Hepatocyte (in vitro differentiated cells): ENCODE measurements at places on chromosomes 12 and 14. TPM values are rescaled to one million over a fixed set of nuclear protein-coding genes. Genes with fewer than 3 reads are reported as not detected.

ANAPC7 gene
- total RNA-seq, result 34.8 and 35.7 TPM in 2 replicates

CCDC38 gene
- total RNA-seq, result 0.48 TPM in 1 of 2 replicates, not detected in the other

CAPZA3 gene
- total RNA-seq, result not detected in 2 replicates

LMNTD1 gene
- total RNA-seq, result 0.87 TPM in 1 of 2 replicates, not detected in the other

MFAP5 gene
- 1.7 and 1.9 TPM in 2 replicates for total RNA-seq

SERPINA5 gene
- total RNA-seq, result 88.8 and 109 TPM in 2 replicates

RNASE7 gene
- not detected in 2 replicates for total RNA-seq

GRCh38 chr12:10553148-10553547 is 47.5 kb downstream of the EIF2S3B start:
- no peaks in the 10 kb centered on the region for H3K36me3 ChIP-seq
- H3K4me1 ChIP-seq, result no peaks in the 10 kb centered on the region
- no peak overlapping the region for H3K4me3 ChIP-seq
- H3K27me3 ChIP-seq, result no peaks in the 10 kb centered on the region
- no peak for DNase-seq

- H3K27ac ChIP-seq, result no peak overlapping the region
- no peaks in the 10 kb centered on the region for H3K27me3 ChIP-seq
- H3K36me3 ChIP-seq, result no peaks in the 10 kb centered on the region
- H3K4me1 ChIP-seq, result peaks cover 10% of the 10 kb centered on the region
- no peak for DNase-seq
- H3K4me3 ChIP-seq, result no peak overlapping the region
Observed at GRCh38 chr12:123254853-123255446, 16.7 kb downstream of the CDK2AP1 start.

DNA sequence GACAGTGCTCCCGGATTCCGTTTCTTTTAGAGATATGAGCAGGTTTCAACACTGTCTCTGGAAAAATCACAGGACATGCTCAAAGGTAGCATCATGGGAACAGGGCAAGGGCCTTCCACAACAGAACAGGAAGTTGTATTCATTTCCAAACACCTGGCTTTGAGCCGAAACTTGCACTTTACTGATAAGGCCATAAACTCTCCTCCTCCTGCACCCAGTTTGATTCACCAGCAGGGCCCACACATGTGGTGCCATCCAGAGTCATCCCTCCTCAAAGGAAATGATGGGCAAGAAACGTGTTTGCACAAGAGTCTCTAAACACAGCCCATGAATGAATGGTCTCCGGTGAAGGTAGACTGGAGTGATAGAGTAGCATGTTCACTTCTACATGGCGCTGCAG is 268.4 kb upstream of the FKBP4 start:
- DNase-seq, result no peak
- H3K27me3 ChIP-seq, result no peaks in the 10 kb centered on the region
- no peak overlapping the region for H3K27ac ChIP-seq

- H3K4me3 ChIP-seq, result no peak overlapping the region
- H3K27me3 ChIP-seq, result no peaks in the 10 kb centered on the region
- no peaks in the 10 kb centered on the region for H3K36me3 ChIP-seq
- no peak for DNase-seq
- H3K4me1 ChIP-seq, result no peaks in the 10 kb centered on the region
- no peak overlapping the region for H3K27ac ChIP-seq
Observed at GRCh38 chr14:73365727-73366126, 92.6 kb downstream of the NUMB start.

GRCh38 chr14:75877884-75878283 is 103.9 kb downstream of the TGFB3 start:
- H3K4me1 ChIP-seq, result peaks cover 23% of the 10 kb centered on the region
- no peak overlapping the region for H3K4me3 ChIP-seq
- H3K36me3 ChIP-seq, result no peaks in the 10 kb centered on the region
- H3K27ac ChIP-seq, result peak overlapping the region; percentile 33
- DNase-seq, result no peak

DNA sequence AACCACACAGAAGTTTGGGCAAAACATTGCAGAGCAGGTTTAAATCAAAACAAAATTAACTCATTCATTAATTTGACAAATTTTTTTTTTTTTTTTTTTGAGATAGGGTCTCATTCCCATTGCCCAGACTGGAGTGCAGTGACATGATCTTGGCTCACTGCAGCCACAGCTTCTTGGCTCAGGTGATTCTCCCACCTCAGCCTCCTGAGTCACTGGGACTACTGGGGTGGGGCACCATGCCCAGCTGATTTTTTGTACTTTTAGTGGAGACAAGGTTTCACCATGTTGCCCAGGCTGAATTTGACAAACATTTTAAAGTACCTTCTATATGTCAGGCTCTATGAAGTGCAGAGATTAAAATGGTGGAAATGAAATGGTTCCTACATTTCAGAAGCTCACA is 257.1 kb upstream of the NPAS3 start:
- H3K27me3 ChIP-seq, result no peaks in the 10 kb centered on the region
- no peak for DNase-seq
- no peaks in the 10 kb centered on the region for H3K4me1 ChIP-seq

DNA sequence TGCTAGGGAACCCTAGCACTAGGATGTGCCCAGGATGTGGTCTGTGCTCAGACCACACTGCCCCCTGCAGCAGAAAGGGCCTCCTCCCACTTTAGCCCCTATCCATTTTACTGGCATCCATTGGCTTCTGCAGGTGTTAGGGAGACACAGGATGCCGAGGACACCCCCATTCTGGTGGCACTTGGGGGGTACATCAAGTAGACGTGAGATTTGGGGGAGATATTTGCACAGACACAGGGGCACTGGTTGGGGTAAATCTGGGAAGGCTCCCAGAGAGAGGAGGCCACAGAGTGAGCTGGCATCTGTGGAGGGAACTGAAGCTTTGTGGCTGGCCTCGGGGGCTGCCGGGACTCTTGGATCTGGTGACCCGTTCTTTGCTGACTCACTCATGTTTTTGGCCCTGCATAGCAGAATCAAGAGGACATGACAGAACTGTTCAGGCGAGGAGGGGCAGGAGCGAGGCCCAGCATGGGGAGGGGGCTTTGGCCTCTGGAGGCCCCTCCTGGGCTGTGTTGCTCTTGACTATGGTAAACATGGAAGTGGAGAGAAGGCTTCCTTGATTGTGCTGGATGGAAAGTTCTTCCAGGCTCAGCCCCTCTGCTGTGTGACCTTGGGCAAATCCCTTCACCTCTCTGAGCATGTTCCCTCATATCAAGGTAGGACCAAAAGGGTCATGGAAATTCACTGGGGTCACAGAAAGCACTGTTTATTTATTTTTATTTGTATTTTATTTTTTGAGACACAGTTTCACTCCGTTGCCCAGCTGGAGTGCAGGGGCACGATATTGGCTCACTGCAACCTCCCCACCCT is 1.8 kb downstream of the PLBD2 start:
- H3K27ac ChIP-seq, result no peak overlapping the region
- H3K27me3 ChIP-seq, result no peaks in the 10 kb centered on the region
- H3K4me3 ChIP-seq, result no peak overlapping the region

- no peak overlapping the region for H3K4me3 ChIP-seq
- peak overlapping the region; percentile 64 for H3K27ac ChIP-seq
- peak; percentile 46 for DNase-seq
- no peaks in the 10 kb centered on the region for H3K36me3 ChIP-seq
Observed at GRCh38 chr12:47085815-47086252, 6.1 kb upstream of the AMIGO2 start.

DNA sequence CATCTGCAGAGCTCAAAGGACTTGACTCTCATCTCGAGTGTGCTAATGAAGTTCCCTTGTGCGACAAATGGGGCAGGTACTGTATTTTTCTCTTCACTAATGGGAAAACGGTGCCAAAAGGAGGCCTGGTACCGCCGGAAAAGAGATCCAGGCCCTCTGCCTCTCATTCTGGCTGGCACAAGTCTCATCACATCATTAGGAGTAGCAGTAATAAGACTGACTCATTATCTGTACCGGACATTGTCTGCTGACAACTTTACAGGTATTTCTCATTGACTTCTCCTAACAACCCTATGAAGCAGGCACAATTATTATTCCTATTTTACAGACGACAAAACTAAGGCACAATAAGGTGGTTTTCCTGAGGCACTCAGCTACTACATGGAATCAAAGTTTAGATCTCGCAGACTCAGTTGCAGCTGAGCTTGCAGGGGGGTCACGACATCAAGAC is 668 bp downstream of the APPL2 start:
- no peaks in the 10 kb centered on the region for H3K36me3 ChIP-seq
- H3K27ac ChIP-seq, result peak overlapping the region; percentile 95
- no peak for DNase-seq
- H3K27me3 ChIP-seq, result no peaks in the 10 kb centered on the region
- peak overlapping the region; percentile 91 for H3K4me3 ChIP-seq

- DNase-seq, result peak; percentile 45
- H3K27ac ChIP-seq, result peak overlapping the region; percentile 95
- no peaks in the 10 kb centered on the region for H3K36me3 ChIP-seq
- no peaks in the 10 kb centered on the region for H3K4me1 ChIP-seq
- peaks cover 27% of the 10 kb centered on the region for H3K27me3 ChIP-seq
Observed at GRCh38 chr12:85279449-85280164, 413 bp upstream of the ALX1 start.

- H3K27me3 ChIP-seq, result no peaks in the 10 kb centered on the region
- no peak for DNase-seq
- H3K4me1 ChIP-seq, result no peaks in the 10 kb centered on the region
- H3K27ac ChIP-seq, result no peak overlapping the region
- H3K4me3 ChIP-seq, result no peak overlapping the region
Observed at GRCh38 chr14:92998946-92999345, 76.0 kb downstream of the CHGA start.

DNA sequence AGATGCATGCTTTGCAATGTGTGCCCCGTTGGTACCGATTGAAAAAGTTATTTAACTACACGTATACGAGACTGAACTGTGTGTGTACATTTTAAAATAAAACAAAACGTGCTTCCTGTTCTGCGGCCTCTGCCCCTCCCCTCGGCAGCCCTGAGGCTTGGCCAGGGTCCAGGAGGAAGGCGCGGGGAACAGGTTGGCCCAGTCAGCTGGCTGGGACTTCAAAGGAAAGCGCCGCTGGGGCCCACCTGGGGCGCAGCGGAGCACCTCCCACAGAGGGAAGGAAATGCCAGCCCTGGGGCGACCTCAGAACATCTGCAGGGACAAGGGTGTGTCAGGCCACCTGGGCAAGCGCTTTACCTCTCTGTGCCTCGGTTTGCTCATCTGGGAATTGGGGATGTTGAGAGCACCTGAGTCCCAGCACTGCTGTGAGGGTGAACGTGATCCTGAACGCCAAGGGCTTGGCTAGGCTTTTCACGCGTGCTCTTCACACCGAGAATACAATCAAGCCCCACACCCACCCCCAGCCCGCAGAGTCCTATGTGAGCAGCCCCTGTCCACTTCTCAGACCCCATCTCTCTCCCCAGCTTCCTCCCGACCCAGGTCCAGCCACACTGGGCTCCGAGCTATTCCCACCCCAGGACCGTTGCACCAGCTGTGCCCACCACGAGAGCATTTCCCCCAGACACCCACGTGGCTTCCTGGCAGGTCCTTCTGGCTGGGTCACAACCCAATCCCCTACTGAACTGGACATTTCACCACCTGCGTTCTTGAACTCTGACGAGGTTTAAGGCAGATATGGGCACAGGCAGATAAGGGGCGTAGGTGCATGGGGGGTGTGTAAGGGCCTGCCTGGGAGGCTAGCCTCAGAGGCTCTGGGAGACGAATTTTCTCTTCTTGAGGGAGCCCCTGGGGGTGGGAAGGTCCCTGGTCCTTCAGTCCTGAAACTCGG is 41.9 kb upstream of the NCOR2 start:
- no peaks in the 10 kb centered on the region for H3K36me3 ChIP-seq
- peaks cover 36% of the 10 kb centered on the region for H3K4me1 ChIP-seq
- H3K4me3 ChIP-seq, result no peak overlapping the region

DNA sequence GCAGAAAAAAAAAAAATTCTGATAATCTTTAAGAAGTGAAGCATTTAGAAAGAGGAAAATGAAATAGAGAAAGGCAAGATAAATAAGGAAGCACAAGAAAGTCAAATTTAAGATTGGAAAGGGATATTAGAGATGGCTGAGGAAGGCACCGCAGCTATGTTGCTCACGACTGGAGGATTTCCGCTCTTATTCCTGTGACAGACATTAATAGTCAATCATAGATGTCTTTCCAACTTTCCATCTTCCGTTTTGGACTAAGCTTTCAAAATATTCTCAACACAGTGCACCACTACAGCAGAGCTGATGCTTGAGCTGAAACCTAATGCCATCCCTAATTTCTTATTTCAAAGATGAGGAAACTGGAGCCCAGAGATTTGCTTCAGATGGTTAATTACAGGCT is 290.6 kb downstream of the FOXN3 start:
- no peak overlapping the region for H3K27ac ChIP-seq
- no peak for DNase-seq
- H3K36me3 ChIP-seq, result no peaks in the 10 kb centered on the region
- H3K4me1 ChIP-seq, result no peaks in the 10 kb centered on the region
- no peaks in the 10 kb centered on the region for H3K27me3 ChIP-seq

- H3K27ac ChIP-seq, result no peak overlapping the region
- H3K4me1 ChIP-seq, result peaks cover 48% of the 10 kb centered on the region
- DNase-seq, result peak; percentile 35
Observed at GRCh38 chr12:1591034-1591433, 3.3 kb downstream of the FBXL14 start.

- no peak overlapping the region for H3K27ac ChIP-seq
- H3K27me3 ChIP-seq, result no peaks in the 10 kb centered on the region
- no peak overlapping the region for H3K4me3 ChIP-seq
- peaks cover under 1% of the 10 kb centered on the region for H3K4me1 ChIP-seq
Observed at GRCh38 chr14:100448376-100448775, 125.2 kb downstream of the SLC25A47 start.

- no peaks in the 10 kb centered on the region for H3K36me3 ChIP-seq
- peak overlapping the region; percentile 86 for H3K4me3 ChIP-seq
- H3K4me1 ChIP-seq, result peaks cover 20% of the 10 kb centered on the region
- H3K27ac ChIP-seq, result peak overlapping the region; percentile 95
- no peaks in the 10 kb centered on the region for H3K27me3 ChIP-seq
Observed at GRCh38 chr14:24298892-24299254, 707 bp downstream of the DHRS1 start.

GRCh38 chr14:77985211-77985615 is 185.0 kb upstream of the NRXN3 start:
- H3K36me3 ChIP-seq, result no peaks in the 10 kb centered on the region
- H3K27me3 ChIP-seq, result no peaks in the 10 kb centered on the region
- no peaks in the 10 kb centered on the region for H3K4me1 ChIP-seq
- no peak for DNase-seq
- no peak overlapping the region for H3K27ac ChIP-seq

DNA sequence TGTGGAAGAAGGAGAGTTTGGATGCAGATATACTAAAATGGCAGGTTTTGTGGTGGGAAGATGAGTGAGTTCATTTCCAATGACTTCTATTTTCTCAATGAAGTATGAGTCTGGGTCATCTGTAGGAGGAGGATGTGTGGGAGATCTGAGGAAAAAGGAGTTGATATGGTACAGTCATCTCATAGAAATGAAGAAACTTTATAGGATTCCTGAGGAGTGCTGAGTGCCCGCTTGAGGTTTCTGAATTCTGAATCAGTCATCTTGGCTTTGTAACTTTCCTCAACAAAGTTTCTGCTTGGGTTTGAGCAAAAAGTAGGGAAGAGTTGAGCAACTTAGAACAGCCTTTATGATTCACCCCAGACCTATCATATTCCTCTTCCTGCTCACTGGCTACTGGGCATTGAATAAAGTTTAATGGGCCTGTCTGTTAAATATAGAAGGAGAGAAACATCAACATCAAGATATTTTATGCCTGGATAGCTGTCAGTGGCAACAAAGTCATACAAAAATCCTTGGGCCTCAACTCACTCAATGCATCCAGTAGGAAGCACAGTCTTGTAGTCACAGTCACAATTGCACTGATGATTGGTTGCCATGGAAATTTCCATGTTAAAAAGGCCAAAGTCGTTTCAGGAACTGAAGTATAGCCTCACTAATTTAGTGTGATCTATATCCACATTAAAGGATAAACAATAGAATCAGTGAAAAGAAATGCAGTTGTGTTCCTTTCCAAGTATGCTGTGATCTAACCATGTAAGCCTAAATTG is 284.7 kb downstream of the DUSP6 start:
- H3K36me3 ChIP-seq, result no peaks in the 10 kb centered on the region
- no peak overlapping the region for H3K4me3 ChIP-seq
- no peak for DNase-seq
- no peaks in the 10 kb centered on the region for H3K4me1 ChIP-seq
- no peak overlapping the region for H3K27ac ChIP-seq
- no peaks in the 10 kb centered on the region for H3K27me3 ChIP-seq
